Vagina (tissue), 2 donors: ENCODE measurements at places on chromosomes 7 and 10. TPM values are rescaled to one million over a fixed set of nuclear protein-coding genes. Genes with fewer than 3 reads are reported as not detected.

Gene GDF2
- not detected for total RNA-seq

Gene GIMAP7
- total RNA-seq, result 16.0 TPM

Gene STEAP1
- total RNA-seq, result 24.3 TPM

Gene SPDYE16
- total RNA-seq, result not detected

Gene LRIT1
- not detected for total RNA-seq

Gene MDFIC
- 27.7 TPM for total RNA-seq

Gene C10orf95
- not detected for total RNA-seq

Gene SMO
- 22.1 TPM for total RNA-seq

Gene PRKG1
- total RNA-seq, result 17.9 TPM

Gene FRA10AC1
- total RNA-seq, result 15.7 TPM

Gene ZFYVE27
- 28.0 TPM for total RNA-seq

Gene FGFR2
- 54.0 TPM for total RNA-seq

Gene TAS2R41
- total RNA-seq, result not detected

Gene CHCHD1
- 19.6 TPM for total RNA-seq

Gene PILRA
- total RNA-seq, result 8.3 TPM

Gene CCDC3
- total RNA-seq, result 12.8 TPM

Gene WASHC2C
- 36.1 TPM for total RNA-seq

Gene CRTAC1
- 2.5 TPM for total RNA-seq

Gene NKX2-3
- total RNA-seq, result not detected

Gene PPP1R3A
- not detected for total RNA-seq

Gene PTPRZ1
- 8.1 TPM for total RNA-seq

Gene SEMA3C
- total RNA-seq, result 90.6 TPM

Gene TLL2
- 0.25 TPM for total RNA-seq

Gene C10orf71
- not detected for total RNA-seq

Gene ADCK2
- total RNA-seq, result 21.1 TPM

Gene FBXL13
- total RNA-seq, result 0.98 TPM

Gene TAS2R60
- total RNA-seq, result not detected

Gene GIMAP6
- total RNA-seq, result 21.4 TPM

Gene CHAT
- total RNA-seq, result not detected

Gene KNDC1
- 3.4 TPM for total RNA-seq

Gene PRXL2A
- 62.4 TPM for total RNA-seq

Gene FAM237B
- not detected for total RNA-seq

Gene SYNPO2L
- 0.49 TPM for total RNA-seq

Gene FAM107B
- 33.4 TPM for total RNA-seq

Gene NPSR1
- total RNA-seq, result not detected

Gene GPR37
- total RNA-seq, result 0.98 TPM

Gene MMRN2
- 57.2 TPM for total RNA-seq

Gene MARCHF5
- 18.9 TPM for total RNA-seq

Gene SHOC2
- total RNA-seq, result 40.0 TPM

Gene STX1A
- 17.2 TPM for total RNA-seq

Gene SPDYE2
- total RNA-seq, result not detected

Gene FZD8
- total RNA-seq, result 7.6 TPM

Gene TBC1D12
- 14.7 TPM for total RNA-seq

Gene HMX2
- total RNA-seq, result not detected

Gene MYL7
- total RNA-seq, result not detected

Gene NIPSNAP2
- 72.2 TPM for total RNA-seq

Gene CFAP46
- not detected for total RNA-seq

Gene PTTG1IP2
- not detected for total RNA-seq

Gene OR6V1
- total RNA-seq, result not detected

Gene GDF10
- 1.7 TPM for total RNA-seq

Gene KLF14
- total RNA-seq, result not detected

Gene SNCG
- total RNA-seq, result 36.6 TPM
